ENCODE measurements at places on chromosomes 13 and 19. TPM values are rescaled to one million over a fixed set of nuclear protein-coding genes. Genes with fewer than 3 reads are reported as not detected.

Gene ZNF490
- polyA plus RNA-seq, result 1.5 TPM

DNA sequence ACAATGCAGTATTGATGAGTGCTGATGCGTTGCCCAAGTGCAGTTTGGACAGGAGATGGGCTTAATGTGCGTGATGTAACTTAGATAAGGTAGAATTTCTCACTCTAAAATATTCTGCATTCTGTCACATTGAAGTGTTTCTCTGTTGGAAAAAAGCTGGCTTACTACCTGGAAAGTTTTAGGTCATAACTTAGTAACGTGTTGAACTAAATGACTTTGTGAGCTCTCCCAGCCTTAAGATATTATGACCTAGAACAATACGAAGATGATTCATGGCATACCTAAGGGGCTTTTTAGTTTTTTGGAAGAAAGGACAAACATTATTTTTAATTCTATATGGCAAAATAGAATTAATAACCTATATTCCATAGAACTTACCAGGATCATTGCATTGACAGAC lies 9.0 kb downstream of the UFM1 start:
- no peak for DNase-seq

- DNase-seq, result no peak
Measured at GRCh38 chr13:105902396-105902795, 633.1 kb downstream of the EFNB2 start.

DNA sequence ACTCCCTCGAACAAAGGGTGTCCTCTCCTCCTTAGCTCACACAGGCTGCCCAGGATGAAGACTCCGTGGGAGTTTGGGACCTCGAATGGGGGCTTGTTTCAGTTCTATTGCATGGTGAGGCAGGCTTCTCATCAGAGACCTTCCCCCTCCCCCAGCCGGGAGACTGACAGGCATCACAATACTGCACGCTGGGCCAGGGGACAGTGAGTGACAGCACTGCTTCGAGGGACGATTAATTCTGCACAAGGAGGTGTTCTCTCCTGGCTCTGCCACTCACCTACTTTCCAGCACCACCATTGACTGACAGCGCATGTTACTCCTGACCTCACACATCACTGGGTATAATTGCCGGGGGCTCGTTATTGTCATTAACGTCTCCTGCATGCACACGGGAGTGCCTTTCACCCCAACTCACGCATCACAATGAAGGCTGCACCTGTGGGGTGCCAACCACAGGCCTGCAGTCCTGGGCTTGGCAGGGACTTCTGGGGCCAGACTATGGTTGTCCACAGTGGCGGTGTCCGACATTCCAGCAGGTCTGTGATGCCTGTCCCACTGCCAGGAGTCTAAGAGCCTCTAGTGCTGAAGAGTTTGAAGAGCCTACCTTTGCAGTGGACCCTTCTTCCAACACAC lies 412.2 kb upstream of the TSHZ3 start:
- DNase-seq, result no peak

DNA sequence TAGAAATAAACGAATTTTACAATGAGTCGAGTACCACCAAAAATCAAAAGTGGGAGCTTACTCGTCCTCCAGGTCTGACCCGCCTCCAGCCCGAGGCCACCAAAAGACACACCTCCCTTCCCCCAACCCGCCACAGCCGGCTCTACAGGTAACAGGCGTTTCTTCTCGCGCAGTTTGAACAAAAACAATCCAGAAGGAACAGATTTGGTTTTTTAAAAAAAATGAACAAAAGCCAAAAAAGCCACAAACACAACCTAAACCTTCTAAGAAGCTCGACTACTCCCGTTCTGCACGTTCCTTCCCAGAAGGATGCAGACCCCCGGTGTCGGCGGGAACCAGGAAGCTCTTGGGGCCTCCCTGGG lies 671 bp downstream of the ZDHHC20 start:
- DNase-seq, result no peak

- DNase-seq, result peak; percentile 77
Measured at GRCh38 chr19:17938092-17938845, 5.5 kb downstream of the CCDC124 start.

Gene PIH1D1
- polyA plus RNA-seq, result 80.7 TPM

Gene JSRP1
- polyA plus RNA-seq, result not detected

Gene CD79A
- polyA plus RNA-seq, result 2.7 TPM

- peak; percentile 43 for DNase-seq
Measured at GRCh38 chr19:825897-826644, 1.6 kb upstream of the AZU1 start.

Gene ZNF560
- not detected for polyA plus RNA-seq

GRCh38 chr13:113327391-113327765 lies 30.3 kb downstream of the LAMP1 start:
- no peak for DNase-seq

DNA sequence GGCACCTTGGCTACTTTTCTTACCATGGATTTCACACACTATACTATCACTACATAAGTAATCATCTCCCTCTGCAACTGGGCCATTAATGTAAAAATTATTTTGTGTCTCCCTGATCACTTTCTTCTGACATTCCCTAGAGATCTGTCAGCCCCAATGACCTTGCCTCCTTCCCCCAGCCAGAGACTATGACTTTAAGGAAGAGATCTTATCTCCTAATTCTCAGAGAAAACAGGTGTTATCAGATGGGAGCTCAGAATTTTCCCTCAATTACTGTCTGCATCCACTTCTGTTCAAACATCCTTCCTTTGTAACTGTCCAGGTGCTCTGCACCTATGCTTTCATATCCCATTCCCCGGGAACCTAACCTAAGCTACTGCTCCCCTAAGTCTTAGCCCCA lies 397.5 kb downstream of the DIAPH3 start:
- DNase-seq, result no peak

Gene CELF5
- not detected for polyA plus RNA-seq

Gene FBN3
- polyA plus RNA-seq, result not detected

Gene OR10H1
- not detected for polyA plus RNA-seq

- no peak for DNase-seq
Measured at GRCh38 chr19:2602391-2603181, 99.9 kb downstream of the GNG7 start.

DNA sequence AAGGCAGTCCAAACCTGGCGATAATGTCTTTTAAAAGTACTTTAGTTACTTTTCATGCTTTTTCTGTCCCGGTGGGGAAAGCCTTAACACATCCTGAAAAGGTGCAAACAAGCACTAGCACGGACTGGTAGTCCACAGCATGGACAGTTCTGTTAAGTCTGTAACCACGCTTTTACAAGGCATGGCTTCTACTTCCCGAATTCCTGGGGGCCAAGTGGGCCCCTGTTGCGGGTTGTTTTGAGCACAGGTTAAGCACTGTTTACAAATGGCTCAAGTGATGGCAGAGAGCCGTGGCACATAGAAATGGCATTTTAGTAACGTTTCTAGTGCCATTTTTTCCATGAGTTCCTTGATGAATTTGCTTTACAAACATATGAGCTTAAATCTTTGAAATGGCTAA lies 37.6 kb downstream of the ZNF493 start:
- DNase-seq, result no peak

GRCh38 chr19:58181902-58182576 lies 822 bp upstream of the ZNF274 start:
- DNase-seq, result peak; percentile 33

DNA sequence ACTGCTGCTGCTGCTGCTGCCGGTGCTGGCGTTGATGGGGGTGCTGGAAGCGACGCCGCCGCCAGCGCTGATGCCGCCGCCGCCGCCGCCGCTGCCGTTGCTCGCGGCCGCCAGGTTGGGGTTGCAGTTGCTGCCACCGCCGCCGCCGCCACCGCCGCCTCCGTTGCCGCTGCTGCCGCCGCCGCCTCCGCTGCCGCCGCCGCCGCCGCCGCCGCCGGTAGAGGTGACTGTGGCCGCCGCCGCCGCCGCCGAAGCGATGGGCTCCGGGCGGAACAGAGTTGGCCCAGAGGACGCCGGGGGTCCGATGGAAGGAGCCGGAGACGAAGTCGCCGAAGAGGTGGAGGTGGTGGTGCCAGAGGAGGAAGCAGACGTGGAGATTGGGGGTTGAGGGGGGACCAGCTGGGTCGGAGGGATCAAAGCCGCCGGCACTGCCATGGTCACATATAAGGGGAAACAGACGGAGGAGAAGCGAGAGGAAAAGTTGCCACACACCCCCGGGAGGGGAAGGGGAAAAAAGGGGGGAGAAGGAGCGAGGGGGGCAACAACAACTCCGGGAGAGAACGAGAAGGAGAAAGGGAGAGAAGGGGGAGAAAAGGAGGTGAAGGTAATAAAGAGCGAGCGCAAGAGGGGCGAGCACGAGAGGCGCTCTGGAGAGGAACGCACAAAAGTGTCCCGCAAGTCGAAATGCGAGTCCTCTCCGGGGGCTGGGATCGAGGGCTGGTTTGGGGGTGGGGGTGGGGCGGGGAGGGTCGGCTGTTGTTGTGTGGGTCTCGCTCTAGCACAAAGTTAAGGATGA lies 471 bp downstream of the DACH1 start:
- DNase-seq, result peak; percentile 31

DNA sequence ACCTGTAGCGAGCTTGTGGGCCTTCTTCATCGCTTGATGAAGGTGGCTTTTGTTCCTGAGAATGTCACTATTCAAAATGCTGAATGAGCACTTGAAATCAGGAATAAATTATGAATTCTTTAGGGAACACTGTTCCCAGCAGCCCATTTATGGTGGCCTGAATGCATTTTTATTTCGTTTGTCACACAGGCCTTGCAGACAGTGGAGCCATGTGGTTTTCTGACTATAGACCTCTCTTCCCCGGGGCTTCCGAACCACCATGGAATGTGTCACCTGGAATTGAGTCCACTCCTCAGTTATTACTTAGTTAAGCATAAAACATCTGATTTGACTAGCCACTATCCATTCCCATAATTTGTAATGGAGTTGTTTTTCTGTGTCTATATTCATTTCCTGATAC lies 396.9 kb downstream of the IRS2 start:
- DNase-seq, result no peak

DNA sequence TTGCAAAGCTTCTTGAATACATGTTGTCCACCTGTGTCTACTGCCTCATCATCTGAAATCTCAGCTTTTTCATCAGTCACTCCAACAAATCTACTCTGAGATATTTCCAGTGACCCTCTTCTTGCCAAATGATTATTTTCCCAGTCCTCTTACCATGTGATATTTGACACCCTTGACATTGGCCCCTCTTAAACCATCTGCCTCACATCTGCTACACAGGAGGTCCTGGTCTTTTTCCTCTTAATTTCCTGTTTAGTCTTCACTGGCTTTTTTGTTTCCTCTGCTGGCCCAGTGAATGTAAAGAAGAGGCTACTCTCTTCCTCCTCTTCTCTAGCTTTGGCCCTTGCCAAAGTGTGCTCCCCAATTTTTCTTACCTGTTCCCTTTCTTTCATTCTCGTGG lies 218.7 kb downstream of the DNAJC15 start:
- no peak for DNase-seq

Gene DCT
- polyA plus RNA-seq, result not detected

DNA sequence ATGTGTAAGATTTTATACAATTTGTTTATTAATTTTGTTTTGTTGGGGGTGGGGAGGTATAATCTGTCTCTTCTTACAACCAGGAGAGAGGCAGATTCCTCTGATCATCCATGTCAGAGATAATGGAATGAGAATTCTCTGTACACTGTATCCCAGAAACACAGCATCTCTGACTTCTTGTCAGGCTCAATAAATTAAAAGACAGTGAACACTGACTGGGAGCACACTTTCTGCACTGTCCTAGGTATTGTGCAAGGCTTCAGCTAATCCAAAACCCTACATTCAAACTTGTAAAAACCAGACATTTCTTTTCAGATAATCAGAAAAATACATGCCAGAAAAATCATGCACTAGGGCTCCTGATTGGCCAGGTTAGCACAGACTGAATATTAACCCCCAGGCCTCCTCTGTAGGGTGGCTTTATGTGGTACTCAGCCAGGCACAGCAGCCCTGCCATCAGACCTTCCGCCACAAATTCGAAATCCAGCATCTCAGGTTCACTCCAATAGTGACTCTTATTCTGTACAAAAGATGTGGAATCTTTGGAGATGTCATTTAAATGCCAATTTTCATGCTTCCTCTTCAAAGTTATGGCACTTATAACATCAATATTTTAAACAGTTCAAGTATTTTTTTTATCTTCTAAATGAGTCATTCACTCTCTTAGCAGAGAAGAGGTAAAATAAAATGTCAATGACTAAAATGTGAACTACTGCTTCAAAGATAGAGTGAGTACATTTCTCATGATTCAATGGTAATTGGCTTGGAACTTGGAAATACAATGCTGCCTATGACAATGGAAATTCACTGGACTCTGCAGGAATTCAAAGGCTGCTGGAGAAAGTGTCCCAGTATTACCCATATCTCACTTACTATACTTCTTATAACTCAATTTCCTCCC lies 211.5 kb downstream of the KLF12 start:
- DNase-seq, result no peak

- DNase-seq, result no peak
Measured at GRCh38 chr19:45045671-45046353, 7.0 kb downstream of the CLASRP start.

Gene LILRB5
- 0.14 TPM for polyA plus RNA-seq

- DNase-seq, result no peak
Measured at GRCh38 chr13:102779436-102780159, 6.0 kb upstream of the TEX30 start.

Gene ZBTB32
- polyA plus RNA-seq, result not detected

DNA sequence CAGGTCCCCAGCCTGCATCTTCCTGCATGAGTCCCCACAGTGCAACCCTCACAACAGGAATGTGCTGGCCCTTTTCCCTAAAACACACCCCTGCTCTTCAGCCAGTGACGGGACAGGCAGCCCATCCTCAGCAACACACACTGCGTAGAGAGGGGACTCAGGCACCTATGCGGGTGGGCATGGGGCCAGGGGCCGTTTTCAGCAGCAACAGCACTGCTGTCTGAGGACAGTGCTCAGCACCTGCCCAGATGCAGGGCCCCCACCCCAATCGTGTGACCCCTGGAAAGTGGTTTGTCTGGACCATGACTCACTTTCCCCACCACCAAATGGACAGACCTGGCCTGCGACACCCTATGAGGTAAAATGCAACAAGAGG lies 28.0 kb upstream of the ISYNA1 start:
- no peak for DNase-seq

DNA sequence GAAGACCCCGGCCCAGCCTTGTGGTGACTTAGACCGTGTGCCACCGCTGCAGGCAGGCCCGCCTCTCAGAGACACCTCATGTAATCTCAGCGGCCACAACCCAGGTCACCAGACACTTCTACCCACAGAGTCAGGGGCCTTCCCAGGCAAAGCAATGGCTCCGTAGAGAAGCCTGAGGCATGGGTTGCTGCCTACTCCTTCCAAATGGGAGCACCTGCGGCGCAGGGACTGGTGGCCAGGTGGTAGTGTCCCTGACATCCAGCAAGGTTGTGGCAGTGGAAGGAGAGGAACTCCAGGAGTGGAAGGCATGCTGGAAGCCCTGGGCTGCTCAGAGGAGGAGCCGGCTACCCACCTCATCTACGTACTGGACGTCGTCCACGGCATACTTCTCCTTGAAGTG lies 21.0 kb downstream of the PEPD start:
- no peak for DNase-seq

Gene PPP1R37
- 0.10 TPM for polyA plus RNA-seq

- no peak for DNase-seq
Measured at GRCh38 chr19:18612772-18613588, at the start of gene TMEM59L. Gene TMEM59L (plus strand): TSS chr19:18612870. CDS start chr19:18612959, 89 bp downstream.

Gene ZNF534
- not detected for polyA plus RNA-seq

- no peak for DNase-seq
Measured at GRCh38 chr13:30022256-30022655, 171.8 kb upstream of the UBL3 start.

Gene RYR1
- 2.1 TPM for polyA plus RNA-seq
